ENCODE measurements at places on chromosomes 12 and 14. TPM values are rescaled to one million over a fixed set of nuclear protein-coding genes. Genes with fewer than 3 reads are reported as not detected.

- H3K36me3 ChIP-seq = no peaks in the 10 kb centered on the region
- no peak overlapping the region for H3K27ac ChIP-seq
- DNase-seq = no peak
- H3K4me3 ChIP-seq = no peak overlapping the region
- H3K4me1 ChIP-seq = peaks cover 6% of the 10 kb centered on the region
- no peaks in the 10 kb centered on the region for H3K27me3 ChIP-seq
Measured at GRCh38 chr12:108373111-108373510, 34.0 kb upstream of the CMKLR1 start.

GRCh38 chr12:95495433-95495832, 21.5 kb downstream of the METAP2 start:
- H3K4me1 ChIP-seq = no peaks in the 10 kb centered on the region
- DNase-seq = no peak
- H3K4me3 ChIP-seq = no peak overlapping the region
- H3K27me3 ChIP-seq = no peaks in the 10 kb centered on the region
- H3K27ac ChIP-seq = no peak overlapping the region
- H3K36me3 ChIP-seq = peaks cover 44% of the 10 kb centered on the region

DNA sequence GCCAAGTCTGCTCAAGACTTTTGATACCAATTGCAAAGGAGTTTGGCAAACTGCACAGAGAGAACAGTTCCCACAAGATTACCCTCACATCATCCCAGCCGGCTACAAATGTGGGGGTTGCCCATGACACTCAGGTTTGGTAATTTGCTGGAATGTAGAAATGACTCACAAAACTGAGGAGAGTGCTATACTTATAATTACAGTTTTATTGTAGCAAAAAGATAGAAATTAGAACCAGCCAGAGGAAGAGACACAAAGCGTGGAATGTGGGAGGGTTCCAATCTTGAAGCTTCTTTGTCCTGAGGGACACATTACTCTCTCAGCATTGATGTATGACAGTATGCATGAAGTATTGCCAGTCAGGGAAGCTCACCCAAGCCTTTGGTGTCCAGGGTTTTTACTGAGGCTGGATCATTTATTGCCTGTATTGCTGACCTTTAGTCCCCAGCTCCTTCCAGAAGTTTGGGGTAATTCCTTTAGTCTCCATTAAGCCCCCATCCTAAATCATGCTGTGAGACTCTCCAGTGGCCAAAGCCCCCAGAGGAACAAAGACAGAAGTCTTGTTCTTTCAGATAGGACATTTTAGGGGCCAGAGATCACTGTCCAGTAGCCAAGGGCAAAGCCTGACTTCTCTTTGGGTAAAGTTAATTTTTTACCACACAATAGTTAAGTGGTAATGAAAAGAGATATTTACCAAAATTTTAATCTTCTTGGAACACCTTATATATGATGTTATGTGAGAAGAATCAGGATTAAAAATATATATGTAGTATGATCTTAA, 9.9 kb downstream of the TBK1 start:
- peaks cover 53% of the 10 kb centered on the region for H3K36me3 ChIP-seq
- peaks cover 21% of the 10 kb centered on the region for H3K4me1 ChIP-seq
- no peak overlapping the region for H3K4me3 ChIP-seq
- DNase-seq = no peak
- no peak overlapping the region for H3K27ac ChIP-seq

GRCh38 chr12:68514807-68515411, 95.8 kb upstream of the RAP1B start:
- H3K27me3 ChIP-seq = no peaks in the 10 kb centered on the region
- DNase-seq = no peak
- no peak overlapping the region for H3K27ac ChIP-seq
- H3K4me3 ChIP-seq = no peak overlapping the region

GRCh38 chr14:89040080-89040459, 215.6 kb downstream of the TTC8 start:
- peak overlapping the region; percentile 78 for H3K27ac ChIP-seq
- H3K4me1 ChIP-seq = peaks cover 10% of the 10 kb centered on the region
- DNase-seq = peak; percentile 10
- H3K4me3 ChIP-seq = peak overlapping the region; percentile 51

DNA sequence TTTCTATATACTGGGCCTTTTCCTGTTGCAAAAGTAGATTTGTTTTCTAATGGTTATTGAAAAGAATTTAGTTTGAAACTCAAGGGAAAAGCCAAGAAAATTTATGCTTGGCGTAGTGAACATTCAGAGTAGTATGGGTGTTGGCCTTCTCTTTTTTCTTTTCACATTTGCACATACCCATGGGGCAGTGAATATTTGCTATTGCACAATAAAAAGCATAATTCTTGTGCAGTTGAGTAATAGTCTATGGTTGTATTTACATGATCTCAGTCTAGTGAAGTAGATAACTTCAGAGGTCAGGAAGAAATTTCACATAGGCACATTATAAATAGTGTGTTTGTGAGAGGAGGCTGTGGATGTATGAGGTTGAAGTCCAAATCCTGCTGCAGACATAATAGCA, 158.1 kb downstream of the FLRT2 start:
- no peaks in the 10 kb centered on the region for H3K4me1 ChIP-seq
- no peak for DNase-seq

GRCh38 chr12:89777733-89778379, 69.2 kb upstream of the ATP2B1 start:
- H3K27me3 ChIP-seq = no peaks in the 10 kb centered on the region
- H3K36me3 ChIP-seq = no peaks in the 10 kb centered on the region
- H3K4me3 ChIP-seq = no peak overlapping the region
- no peak overlapping the region for H3K27ac ChIP-seq
- no peaks in the 10 kb centered on the region for H3K4me1 ChIP-seq

GRCh38 chr12:67047634-67048033, 221.5 kb upstream of the CAND1 start:
- H3K27me3 ChIP-seq = no peaks in the 10 kb centered on the region
- no peak overlapping the region for H3K4me3 ChIP-seq
- DNase-seq = no peak
- no peak overlapping the region for H3K27ac ChIP-seq
- H3K4me1 ChIP-seq = peaks cover 11% of the 10 kb centered on the region

GRCh38 chr14:38404616-38405015, 148.7 kb upstream of the CLEC14A start:
- no peaks in the 10 kb centered on the region for H3K27me3 ChIP-seq
- no peaks in the 10 kb centered on the region for H3K36me3 ChIP-seq
- H3K4me1 ChIP-seq = no peaks in the 10 kb centered on the region
- DNase-seq = no peak
- no peak overlapping the region for H3K4me3 ChIP-seq

- DNase-seq = no peak
- H3K4me1 ChIP-seq = peaks cover 48% of the 10 kb centered on the region
- H3K4me3 ChIP-seq = no peak overlapping the region
- H3K36me3 ChIP-seq = no peaks in the 10 kb centered on the region
- no peaks in the 10 kb centered on the region for H3K27me3 ChIP-seq
- H3K27ac ChIP-seq = no peak overlapping the region
Measured at GRCh38 chr14:68759017-68759560, 33.8 kb downstream of the ZFP36L1 start.

DNA sequence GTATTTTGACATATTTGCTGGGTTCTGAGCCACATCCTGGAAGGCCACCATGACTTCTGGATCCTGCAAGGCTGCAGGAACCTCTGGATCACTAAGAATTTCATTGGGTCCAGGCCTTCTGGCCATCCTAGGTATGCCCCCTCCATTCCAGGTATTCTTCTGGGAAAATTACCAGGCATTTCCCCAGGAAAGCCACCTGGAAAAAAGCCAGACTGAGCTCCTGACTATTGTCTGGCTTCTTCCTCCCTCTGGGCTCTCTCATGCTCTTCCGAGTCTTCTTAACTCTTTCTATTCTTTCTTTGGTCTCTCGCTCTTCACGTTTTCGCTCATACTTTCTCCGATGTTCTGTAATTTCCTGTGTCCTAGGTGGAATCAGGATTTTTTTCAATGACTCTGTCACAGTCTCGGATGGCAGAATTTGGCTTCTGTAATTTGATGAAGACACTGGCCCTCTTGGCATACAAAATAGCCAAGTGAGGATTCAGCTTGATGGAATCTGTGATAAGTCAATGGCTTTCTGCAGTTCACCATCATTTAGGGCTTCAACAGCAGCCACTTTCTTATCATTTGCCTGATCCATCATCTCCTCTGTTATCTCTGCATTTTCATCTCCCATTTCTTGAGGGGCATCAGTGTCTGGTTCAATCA, 42.6 kb downstream of the ATP23 start:
- H3K27me3 ChIP-seq = no peaks in the 10 kb centered on the region
- H3K27ac ChIP-seq = no peak overlapping the region
- peaks cover 17% of the 10 kb centered on the region for H3K4me1 ChIP-seq
- H3K36me3 ChIP-seq = no peaks in the 10 kb centered on the region

DNA sequence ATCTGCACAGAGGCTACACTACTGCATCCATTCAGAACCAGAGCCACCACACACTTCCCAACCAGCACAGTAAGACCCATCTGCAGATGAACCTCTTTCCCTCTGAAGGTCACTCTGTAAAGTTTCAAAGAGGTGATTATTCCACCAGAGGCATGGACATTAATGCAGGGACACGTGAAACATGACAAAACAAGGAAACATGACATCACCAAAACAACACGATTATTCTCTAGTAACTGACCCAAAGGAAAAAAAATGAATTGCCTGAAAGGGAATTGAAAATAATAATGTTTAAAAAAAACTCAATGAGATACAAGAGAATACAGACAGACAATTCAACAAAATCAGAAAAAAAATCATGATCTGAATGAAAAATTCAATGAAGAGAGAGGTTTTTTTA, 139.1 kb downstream of the RERGL start:
- H3K27ac ChIP-seq = no peak overlapping the region
- no peak for DNase-seq
- no peaks in the 10 kb centered on the region for H3K4me1 ChIP-seq
- H3K36me3 ChIP-seq = no peaks in the 10 kb centered on the region
- H3K27me3 ChIP-seq = no peaks in the 10 kb centered on the region

DNA sequence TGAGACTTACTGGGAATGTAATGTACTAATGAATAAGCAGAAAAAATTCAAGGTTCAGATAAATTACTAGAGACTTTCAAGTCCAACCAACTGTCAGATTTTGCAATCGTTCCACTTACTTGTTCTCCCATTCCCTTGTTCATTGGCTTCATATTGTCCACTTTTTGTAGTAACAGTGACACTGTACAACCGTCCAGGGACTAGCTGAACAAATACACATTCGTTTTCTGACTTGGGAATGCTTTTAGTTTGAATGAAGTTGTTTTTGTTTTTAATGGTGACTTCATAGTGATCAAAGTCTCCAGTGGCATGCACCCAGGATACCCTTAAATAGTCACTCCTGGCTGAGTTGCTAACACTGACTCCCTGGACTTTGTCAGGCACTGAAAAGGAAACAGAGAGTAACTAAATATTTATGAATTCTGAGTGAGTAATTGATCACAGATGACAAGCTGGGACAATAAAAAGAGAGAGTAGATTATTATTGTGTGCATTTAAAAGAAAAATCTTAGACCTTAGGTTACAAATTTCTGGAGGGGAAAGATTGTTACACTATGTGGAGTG, 65.4 kb downstream of the PTPRB start:
- peaks cover 56% of the 10 kb centered on the region for H3K36me3 ChIP-seq
- no peaks in the 10 kb centered on the region for H3K27me3 ChIP-seq
- no peak for DNase-seq
- peak overlapping the region; percentile 27 for H3K27ac ChIP-seq

- H3K36me3 ChIP-seq = no peaks in the 10 kb centered on the region
- H3K4me3 ChIP-seq = peak overlapping the region; percentile 54
- H3K4me1 ChIP-seq = peaks cover 50% of the 10 kb centered on the region
- peak overlapping the region; percentile 19 for H3K27ac ChIP-seq
Measured at GRCh38 chr14:104137297-104138097, 890 bp upstream of the KIF26A start.

- no peaks in the 10 kb centered on the region for H3K36me3 ChIP-seq
- peaks cover 11% of the 10 kb centered on the region for H3K4me1 ChIP-seq
- H3K4me3 ChIP-seq = no peak overlapping the region
- H3K27me3 ChIP-seq = no peaks in the 10 kb centered on the region
- peak; percentile 10 for DNase-seq
- no peak overlapping the region for H3K27ac ChIP-seq
Measured at GRCh38 chr12:66934302-66935062, 255.6 kb upstream of the GRIP1 start.

Gene ASCL1
- total RNA-seq = not detected

Gene CHURC1
- 106 TPM for total RNA-seq

Gene UNC79
- total RNA-seq = 0.19 TPM

Gene ART4
- total RNA-seq = 1.9 TPM

Gene ZC2HC1C
- 4.3 TPM for total RNA-seq

Gene SCN8A
- total RNA-seq = 0.33 TPM

All from esophagus muscularis mucosa (tissue), 4 donors.